Prostate gland (tissue), 2 donors: ENCODE measurements at places on chromosomes 13 and 19. TPM values are rescaled to one million over a fixed set of nuclear protein-coding genes. Genes with fewer than 3 reads are reported as not detected.

CGB5 gene
- not detected for total RNA-seq

ADGRE2 gene
- total RNA-seq: 3.6 TPM

- peak; percentile 38 for DNase-seq
Measured at GRCh38 chr13:74289861-74290773, 155.9 kb upstream of the KLF12 start.

- no peak for DNase-seq
Measured at GRCh38 chr13:97353927-97354675, 79.9 kb upstream of the RAP2A start.

- DNase-seq: no peak
Measured at GRCh38 chr13:105341256-105341655, 1194.2 kb downstream of the EFNB2 start.

GRCh38 chr13:51805925-51806324, 2.0 kb upstream of the DHRS12 start:
- no peak for DNase-seq

DNA sequence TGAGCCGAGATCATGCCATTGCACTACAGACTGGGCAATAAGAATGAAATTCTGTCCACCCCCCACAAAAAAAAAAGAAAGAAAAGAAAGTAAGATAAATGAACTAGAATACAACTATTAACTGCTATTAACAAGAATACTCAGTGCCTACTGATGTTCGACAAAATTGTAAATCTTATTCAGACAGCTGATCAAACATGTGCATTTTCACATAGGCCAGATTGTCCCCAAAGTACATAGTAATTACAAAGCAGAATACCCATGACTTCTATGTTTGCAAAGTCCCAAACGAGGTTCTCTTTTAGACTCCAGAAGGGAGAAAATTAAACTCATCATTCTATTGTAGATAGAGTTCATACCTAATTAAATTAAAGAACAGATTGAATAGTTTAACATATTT, 113.4 kb downstream of the UFM1 start:
- DNase-seq: no peak

GSX1 gene
- total RNA-seq: not detected

DNA sequence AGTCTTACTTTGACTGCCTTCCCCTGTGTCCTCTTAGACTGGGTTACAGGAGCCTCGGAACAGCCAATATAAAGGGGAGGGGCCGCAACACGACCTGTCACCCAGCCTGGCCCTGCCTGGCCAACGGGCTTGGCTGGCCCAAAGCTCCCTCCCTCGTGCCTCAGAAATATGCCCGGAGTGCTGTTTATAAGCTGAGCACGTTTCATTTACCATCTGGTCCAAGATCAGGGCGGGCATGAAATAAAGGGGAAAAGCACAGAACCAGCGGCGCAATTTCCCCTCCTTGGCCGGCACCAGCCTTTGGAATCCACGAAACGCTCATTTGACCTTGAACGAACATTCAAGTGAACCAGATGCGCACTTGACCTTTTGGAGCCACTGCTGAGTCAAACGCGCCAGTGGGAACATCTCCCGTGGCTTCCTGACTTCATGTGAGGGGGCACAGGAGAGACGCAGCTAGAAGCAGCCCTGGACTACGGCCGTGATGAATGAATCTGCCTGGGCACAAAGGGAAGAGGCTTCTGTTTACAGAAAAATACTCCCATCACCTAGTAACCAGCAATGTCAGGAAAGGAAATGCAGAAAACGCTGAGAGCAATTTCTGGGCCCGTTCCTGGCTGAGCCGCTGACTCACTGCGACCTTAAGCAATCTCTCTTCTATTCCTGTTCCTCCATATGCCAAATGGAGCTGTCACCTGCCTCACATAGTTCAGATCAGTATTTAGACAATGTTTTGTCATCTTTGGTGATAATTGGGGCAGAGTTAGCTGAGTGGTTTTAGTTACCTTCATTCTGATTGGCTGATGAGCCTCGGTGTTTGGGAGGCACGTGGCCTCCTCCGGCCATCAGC, 53.3 kb downstream of the RFX2 start:
- peak; percentile 66 for DNase-seq

TBXA2R gene
- total RNA-seq: 1.1 TPM

KLK3 gene
- 7,620 TPM for total RNA-seq

DNA sequence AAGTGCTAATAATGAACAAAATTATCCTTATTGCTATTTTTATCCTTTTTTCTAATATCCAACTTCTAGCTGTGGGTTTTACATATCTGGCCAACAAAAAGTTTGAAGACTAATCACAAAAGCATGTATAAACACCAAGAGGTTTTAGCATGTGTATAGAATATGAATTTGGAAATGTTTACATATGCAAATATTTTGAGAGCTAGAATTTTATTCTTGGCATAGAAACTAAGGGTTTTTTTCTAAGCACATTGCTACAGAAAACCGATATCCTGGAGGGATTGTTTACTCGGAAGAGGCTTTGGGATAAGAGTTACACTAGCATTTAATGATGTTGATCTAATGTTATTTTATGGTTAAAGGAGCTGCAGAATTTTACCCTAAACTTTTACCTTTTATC, 392.1 kb downstream of the EFNB2 start:
- DNase-seq: no peak
